Kidney capillary endothelial cell (primary cell): ENCODE measurements at places on chromosomes 5 and 9.

DNA sequence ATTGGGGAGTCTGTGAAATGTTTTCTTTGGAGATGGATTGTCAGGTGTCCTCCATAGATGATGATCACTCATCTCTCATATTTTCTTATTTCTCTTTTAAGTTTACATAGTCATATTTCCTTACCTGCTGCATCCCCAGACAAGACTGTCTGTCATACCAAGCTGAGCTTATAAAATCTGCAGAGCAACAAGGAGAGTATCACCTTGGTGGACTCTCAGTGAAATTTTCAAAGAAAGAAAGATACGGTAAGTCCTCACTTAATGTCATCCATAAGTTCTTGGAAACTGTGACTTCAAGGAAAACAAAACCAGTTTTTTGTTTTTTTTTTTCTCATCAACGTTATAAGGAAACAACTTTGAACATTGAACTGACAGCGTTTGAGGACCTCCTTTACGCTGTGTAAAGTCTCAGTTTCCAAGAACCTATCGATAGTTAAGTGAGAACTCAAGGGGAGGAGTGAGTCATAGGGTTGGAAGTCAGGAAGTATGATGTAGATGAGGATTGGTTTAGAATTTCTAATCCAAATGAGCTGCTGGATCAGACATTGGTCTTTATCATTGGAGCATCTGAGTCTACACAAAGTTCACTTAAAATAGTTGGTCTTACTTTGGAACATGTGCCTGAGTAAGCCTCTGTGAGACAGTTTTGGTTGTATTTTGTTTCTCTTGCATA, 45.5 kb downstream of the SPIN1 start:
- DNase-seq: no peak

- no peak for DNase-seq
These were observed 148.0 kb upstream of the ADRA1B start for GRCh38 chr5:159768243-159768642.

DNA sequence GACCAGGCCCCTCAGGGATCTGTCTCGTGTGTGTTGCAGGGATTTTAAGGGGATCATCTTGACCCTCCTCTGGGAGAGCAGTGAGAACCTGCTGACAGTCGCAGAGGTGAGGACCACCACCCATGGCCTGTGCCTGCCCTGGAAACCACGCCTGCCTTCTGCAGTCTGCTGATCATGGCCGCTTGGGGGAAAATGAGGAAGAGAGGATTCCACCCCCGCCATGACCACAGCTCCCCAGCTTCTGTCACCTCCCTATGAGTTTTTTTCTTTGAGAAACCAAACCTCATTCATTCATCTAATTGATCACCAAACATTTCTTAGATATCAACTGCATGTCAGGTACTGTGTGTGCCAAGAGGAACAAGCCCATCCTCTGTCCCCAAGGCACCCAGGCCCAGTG, 46.3 kb upstream of the TDRD7 start:
- no peak for DNase-seq

DNA sequence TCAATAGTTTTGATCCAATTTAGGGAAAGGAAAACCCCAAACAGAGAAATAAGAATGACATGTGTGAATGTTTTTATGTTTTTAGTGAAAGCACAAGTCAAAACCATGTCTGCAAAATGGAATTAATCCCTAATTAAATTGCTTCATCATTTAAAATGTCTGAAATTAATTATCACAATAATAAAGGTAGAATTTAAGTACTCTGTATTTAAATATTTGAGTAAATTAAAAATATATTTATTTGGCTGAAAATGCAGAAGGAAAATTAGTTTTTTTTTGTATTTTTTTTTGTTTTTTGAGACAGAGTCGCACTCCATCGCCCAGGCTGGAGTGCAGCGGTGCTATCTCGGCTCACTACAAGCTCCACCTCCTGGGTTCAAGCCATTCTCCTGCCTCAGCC, 330.5 kb upstream of the EFNA5 start:
- no peak for DNase-seq
